ENCODE measurements at places on chromosomes 2 and 18.

DNA sequence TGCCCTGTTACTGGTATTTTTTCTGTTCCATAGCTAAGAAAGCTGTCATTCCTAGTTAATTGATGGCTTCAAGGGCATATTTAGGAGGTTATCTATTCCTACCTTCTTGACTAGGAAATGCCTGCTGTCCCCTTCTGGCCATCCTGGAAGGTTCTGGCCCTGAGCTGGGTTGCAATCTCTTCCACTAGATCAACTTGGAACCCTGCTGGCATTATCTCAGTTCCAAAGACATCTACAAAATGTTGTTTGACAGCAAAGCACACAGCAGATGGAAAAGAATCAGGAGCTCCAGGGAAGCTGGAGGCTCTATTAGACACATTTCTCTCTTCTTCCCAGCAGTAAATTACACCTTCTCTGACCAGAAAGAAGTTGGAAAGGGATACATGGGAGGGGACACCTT, 192.1 kb downstream of the ARHGAP28 start:
- DNase-seq, result no peak

- no peak for DNase-seq
Observed at GRCh38 chr2:126839796-126840195, 58.9 kb upstream of the TEX51 start.

GRCh38 chr2:124913868-124914267, 888.8 kb downstream of the CNTNAP5 start:
- DNase-seq, result no peak

DNA sequence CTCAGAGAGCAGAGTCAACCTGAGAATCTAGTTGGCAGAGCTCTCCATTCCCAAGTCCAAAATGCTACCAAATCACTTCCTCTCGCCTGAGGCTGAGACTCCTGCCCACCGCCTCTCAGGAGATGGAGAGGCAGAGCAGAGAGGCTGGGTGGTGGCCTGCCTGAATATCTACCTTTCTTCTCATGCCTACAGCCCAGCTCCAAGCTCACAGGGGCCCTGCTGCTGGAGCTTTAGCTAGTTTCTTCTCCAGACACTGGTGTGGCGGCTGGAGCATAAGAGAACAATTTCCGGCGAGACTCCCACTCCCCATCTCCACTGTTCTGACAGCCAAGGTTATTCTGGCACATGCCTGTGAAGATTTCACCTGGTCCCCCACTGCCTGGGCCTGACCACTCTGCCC, 8.1 kb upstream of the CYP26B1 start:
- no peak for DNase-seq

GRCh38 chr2:196983934-196984333, 57.4 kb upstream of the PGAP1 start:
- DNase-seq, result no peak

DNA sequence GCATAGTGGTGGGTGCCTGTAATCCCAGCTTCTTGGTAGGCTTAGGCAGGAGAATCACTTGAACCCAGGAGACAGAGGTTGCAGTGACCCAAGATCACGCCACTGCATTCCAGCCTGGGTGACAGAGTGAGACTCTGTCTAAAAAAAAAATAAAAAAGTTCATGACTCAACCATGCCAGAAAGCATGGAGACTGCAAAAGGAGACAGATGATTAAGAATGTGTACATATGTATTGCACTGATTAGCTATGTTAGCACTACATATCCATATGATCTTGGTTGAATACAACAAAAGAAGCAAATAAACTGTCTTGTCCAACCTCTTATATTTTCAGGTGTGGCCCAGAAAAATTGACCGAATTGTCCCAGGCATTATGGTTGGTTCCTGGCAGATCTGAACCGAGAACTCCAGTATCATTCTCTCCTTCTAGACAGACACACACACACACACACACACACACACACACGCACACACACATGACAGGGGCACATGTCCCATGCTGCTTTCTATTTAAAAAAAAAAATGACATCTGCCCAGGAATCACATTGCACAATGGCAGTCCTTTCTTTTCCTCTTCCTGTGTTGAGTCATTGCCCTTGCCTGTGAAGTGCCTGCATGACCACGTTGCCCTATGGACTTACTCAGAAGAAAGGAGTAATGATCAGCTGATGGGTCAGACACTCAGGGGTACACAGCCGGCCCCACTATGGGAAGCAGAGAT, 65.6 kb downstream of the MYCN start:
- no peak for DNase-seq

GRCh38 chr18:26618135-26618534, 69.8 kb upstream of the KCTD1 start:
- no peak for DNase-seq

- DNase-seq, result no peak
Observed at GRCh38 chr2:12615509-12615908, 101.2 kb upstream of the TRIB2 start.

DNA sequence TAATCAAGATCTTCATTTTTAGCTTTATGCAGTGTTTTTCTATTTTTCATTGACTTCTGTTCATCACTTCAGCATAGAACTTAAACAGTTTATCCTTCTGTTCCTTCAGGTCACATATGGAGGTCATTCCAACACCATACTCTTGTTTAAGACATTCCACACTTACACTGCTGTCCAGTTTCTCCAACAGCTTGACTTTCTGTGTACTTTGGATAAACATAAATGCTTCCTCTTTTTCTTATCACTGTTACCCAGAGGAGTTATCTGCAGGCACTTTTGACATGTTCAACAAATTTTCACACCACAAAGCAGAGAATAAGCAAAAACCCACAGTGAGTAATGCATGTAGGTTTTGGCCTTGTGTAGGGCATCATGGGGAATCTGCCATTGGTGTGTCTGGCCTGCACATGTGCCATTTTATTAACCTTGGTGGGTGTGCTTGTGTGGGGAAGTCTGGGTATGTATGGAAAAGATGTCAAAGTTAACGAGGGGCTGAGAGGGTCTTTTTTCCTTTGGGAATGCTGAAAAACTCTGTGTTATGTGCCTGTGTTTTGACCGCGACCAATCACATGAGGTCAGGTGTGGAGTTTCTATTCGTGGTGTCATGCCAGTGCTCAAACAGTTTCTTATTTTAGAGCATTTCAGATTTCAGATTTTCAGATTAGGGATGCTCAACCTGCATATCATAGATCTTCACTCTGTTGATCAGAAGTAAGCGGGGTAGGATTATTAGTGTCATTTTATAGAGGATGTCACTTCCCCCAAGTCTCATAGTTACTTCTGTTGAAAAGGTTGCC, 53.9 kb upstream of the ACVR1 start:
- DNase-seq, result no peak

- DNase-seq, result no peak
Observed at GRCh38 chr18:11801573-11801972, 49.6 kb upstream of the CHMP1B start.

DNA sequence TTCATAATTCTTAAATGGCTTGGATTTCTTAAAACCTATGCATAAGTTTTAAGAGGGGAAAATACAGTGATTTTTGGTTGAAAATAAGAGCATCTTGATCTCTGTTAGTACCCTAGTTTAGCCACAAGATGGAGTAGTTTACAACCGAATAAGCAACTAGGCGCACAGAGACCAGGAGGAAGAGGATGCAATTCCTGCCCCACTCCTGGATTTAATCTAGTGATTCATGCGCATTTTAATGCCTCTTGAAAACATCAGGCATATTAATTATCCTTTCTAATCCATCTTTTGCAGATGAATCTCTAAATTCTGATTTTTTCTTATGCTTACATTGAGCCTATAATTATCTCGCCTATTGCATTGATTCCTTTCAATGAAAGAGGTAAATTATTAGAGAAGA, 76.7 kb downstream of the MRPS9 start:
- DNase-seq, result no peak

DNA sequence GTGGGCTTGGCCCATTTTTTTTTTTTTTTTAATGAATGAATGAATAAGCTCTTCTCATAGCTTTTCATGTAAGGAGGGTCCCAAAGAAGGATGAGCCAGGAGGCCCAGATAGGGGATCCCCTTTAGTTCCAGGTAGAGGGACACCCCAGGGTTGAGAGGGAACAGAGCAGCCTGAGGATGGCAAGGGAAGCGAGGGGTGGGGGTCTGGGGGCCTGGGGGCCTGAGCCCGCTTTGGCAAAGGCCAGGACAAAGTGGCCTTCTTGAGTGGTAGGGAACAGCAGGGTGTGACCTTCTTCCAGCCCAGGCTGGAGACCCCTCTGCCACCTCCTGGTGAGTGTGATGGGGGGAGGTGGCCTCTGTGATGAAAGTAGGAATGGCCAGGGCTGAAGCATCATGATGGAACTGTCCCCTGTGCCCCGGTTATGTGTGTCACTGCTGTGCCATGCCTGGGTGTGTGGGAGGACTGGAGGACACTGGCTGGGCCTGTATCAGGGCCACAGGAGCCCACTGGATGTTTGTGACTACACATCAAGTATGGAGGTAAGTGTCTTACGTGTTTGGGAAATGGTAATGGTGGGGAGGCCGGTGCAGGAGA, 263.5 kb upstream of the HDAC4 start:
- no peak for DNase-seq

DNA sequence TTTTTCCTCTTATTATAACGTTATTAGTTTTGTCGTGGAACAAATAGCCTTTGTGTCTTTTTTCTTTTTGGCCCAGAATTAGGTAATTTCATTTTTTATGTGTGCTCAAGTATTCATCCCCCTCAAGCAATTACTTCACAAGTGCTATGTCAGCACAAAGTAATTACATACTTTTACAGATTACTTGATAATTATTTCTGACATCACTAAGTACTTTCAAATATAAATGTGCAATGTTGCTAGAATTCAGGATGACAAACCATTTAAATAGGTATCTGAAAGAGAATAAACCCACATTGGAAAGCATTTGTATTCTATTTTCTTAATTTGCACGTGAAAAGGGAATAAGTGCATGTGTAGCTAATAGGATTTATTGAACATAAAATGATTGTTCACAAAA, 238.2 kb downstream of the CDH7 start:
- DNase-seq, result no peak

DNA sequence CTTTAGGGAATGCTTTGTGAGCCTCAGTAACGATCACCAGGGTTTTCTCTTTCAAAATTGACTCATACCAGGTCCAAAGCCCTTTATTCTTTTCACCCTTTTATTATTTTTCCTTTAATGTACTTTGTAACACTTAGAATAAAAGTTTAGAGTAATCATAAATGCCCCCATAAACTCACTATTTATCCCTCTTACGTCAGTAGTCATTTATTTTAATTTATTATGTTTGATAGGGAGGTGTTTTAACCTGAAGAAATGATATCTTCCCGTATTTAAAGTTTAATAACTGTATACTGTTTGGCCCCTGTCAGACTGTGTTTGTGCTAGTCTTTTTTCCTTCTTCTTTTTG, 1.1 kb downstream of the TWSG1 start:
- no peak for DNase-seq

DNA sequence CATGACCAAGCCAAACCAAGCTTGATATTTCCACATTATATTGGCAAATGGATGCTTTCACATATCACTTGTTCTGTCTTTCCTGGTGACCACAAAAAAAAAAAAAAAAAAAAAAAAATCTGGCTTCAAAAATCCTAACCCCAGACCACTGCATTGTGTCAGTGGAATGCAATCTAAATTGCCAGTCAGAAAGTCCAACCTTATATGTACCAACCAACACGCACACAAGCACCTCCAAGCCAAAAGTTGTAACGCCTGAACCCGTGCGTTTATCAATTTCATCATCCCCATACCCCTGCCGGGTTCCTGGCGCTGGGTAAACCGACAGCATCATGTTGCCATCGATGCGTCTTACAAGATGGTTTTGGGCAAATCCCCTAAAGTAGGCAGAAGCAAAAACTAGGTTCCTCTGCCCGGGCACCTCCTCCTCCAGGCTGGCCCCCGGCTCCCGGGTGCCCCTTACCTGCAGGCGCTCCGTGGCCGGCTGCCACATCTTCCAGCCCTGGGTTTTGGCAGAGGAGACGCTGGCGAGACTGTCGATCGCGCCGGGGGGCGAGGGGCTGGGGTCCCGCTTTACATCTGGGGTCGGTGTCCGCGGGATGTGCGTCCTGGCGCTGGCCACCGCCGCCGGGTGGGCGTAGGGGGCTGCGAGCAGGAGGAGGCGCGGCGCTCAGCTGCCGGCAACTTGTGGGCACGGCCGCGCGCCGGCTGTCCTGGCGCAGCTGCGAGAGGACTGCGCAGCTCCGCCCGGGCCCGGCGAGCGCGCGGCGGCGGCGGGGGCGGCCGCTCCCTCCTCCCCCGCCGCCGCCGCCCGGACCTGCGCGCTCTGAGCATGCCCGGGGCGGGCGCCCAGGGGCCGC, at the start of gene PID1:
PID1 (minus strand) TSS at position 737 of the 860 bp plus-strand sequence; CDS start at position 493, 244 bp downstream.
- no peak for DNase-seq

DNA sequence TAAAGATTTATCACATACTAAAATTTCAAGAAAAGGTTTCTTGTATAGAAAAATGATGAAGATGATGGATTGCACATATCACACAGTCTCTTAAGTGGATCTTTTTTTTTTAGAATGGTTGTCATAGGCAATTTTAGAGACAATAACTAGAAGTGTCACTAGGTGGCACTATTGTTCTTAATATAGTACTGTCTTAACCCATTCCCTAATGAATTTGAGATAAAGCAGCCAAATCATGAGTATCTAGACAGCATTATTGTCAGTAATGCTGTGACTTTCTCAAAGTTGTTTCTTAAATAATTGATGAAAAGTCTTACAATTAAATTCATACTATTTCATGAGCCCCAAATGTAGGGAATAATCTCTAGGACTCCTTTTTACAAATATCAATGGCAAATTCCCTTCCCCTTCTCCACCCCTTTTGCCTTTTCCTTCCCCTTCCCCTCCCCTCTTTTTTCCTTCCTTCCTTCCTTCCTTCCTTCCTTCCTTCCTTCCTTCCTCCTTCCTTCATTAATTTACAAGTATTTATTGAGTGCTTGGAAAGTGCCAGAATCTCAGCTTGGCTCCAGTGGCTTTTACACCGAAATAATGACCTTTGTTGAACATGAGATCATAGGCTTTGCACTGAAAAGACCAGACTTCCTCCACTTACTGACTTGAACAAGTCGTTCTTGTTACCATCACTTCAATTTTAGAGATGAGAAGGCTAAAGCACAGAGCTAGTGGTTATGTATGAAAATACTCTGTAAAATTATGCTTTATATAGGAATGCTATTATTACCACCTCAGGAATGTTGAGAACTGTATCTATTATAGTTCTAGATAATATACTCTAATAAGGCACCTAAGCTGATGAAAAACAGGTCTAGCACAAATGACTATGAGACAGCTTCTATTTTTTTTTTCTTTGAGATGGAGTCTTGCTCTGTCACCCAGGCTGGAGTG, 19.8 kb downstream of the MYL12B start:
- no peak for DNase-seq

Data from NT2/D1 (cell line).